ENCODE measurements at places on chromosomes 2 and 18.

- DNase-seq: no peak
These were observed 4.3 kb upstream of the HAAO start for GRCh38 chr2:42796427-42797248.

GRCh38 chr2:121869873-121870272 lies 114.4 kb downstream of the TSN start:
- DNase-seq: no peak

GRCh38 chr2:127348426-127349000 lies 39.3 kb downstream of the MAP3K2 start:
- no peak for DNase-seq

DNA sequence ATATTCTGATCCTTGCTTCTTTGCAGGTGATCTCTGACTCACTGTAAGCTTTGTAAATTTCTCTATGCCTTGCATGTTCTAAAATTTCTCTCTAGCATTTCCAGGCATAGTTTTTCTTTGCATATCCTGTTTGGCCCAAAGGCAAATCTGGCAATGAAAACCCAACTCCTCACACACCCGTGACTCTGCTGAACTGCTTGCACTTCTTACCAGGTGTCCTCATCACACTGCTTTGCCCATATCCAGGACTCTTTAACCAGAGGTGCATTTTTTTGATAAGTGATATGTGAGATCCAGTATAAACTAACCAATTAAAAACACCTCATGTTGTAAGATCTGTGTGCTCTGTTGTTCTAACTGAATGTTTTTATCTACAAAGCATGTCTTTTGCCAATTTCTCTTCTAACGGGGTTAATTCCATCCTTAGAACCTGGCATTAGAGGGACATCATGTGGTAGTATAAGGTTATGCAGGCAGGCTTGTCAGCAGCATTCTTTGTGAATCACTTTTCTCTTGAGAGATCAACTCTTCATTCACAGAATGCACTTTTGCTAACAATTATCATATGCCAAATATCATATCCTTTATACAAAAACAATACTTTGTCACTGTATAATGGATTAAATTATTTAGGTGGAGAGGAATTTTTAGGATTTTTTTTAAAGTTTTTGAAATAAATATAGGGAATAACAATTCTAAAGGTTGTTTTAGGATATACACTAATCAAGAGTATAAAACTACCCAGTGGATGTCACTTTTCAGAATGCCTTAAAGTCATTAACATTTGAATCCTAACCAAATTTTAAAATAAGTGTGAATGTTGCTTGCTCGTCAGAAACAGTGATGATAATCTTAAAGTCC lies 20.8 kb upstream of the TMX3 start:
- peak; percentile 67 for DNase-seq

DNA sequence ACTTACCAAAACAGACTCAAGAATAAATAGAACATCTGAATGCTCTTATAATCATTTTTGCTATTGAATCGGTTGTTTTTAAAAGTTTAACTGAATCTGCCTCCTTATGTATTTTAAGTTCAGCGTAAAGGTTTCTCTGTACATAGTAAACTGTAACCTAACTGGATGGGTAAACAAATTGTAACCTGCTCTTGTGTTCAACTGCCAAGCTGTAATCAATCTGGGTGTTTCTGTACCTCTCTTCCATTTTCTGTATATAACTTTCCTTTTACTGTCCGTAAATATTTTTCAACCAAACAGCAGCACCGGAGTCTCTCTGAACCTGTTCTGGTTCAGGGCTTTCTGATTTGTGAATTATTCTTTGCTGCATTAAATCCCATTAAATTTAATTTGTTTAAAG lies 27.6 kb upstream of the DNAH7 start:
- DNase-seq: no peak

DNA sequence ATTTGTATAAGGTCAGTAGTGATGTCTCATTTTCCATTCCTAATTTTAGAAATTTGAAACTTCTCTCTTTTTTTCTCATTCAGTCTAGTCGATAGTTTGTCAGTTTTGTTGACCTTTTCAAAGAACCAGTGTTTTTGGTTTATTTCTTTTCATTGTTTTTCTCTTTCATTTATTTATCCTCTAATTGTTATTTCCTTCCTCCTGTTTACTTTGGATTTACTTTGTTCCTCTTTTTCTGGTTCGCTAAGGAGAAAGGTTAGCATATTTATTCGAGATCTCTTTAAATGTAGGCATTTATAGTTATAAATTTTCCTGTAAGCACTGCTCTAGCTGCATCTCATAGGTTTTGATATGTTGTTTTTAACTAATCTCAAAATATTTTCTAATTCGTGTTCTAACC lies 65.1 kb upstream of the TXNDC2 start:
- DNase-seq: no peak

DNA sequence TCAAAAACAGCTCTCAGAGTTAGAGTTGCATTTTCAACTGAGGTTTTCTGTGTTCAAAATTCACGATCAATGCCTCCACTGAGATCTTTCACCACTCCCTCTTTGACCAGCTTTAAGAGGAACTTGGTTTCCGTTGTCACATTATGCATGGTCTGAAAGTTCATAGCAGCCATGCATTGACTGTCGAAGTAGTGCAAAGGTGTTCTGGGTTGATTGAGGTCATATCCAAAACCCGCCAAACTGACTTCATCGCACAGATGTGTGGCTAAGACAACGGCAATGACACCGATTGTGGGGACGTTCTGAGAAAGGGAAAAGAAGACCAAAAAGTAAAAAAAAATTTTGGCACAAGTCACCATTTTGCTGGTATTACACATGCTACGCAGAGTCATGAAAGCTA lies 48.7 kb downstream of the ST3GAL5 start:
- no peak for DNase-seq

Measured in astrocyte of the spinal cord (primary cell).